ENCODE measurements at places on chromosomes 3 and 15. TPM values are rescaled to one million over a fixed set of nuclear protein-coding genes. Genes with fewer than 3 reads are reported as not detected.

The GABRR3 gene
- polyA plus RNA-seq = not detected

The ASB14 gene
- polyA plus RNA-seq = not detected

The BLOC1S6 gene
- 10.8 TPM for polyA plus RNA-seq

The ANKRD63 gene
- not detected for polyA plus RNA-seq

The MAP1A gene
- polyA plus RNA-seq = 1.1 TPM

The TMC3 gene
- not detected for polyA plus RNA-seq

The NXPE3 gene
- 22.0 TPM for polyA plus RNA-seq

GRCh38 chr3:97979610-97980009 lies 7.4 kb upstream of the RIOX2 start:
- no peak for DNase-seq

DNA sequence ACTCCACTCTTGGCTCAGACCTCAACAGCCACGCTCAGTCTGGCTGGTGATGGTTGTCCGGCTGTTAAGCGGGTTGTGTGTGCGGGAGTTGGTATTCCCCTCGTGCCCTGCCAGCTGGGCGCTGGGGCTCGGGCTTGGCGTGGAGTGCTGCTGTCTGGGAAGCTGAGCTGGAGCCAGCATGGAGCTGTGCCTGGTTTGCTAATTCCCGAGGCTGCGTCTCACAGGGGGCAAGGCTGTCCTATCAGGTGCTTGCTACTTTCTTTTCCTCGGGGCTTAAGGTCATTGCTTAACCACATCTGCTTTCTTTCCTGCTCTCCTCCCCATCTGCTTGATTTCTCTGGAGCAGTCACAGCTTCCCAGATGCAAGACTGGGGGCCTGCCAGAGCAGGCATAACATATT lies 29.9 kb downstream of the PDIA5 start:
- DNase-seq = no peak

DNA sequence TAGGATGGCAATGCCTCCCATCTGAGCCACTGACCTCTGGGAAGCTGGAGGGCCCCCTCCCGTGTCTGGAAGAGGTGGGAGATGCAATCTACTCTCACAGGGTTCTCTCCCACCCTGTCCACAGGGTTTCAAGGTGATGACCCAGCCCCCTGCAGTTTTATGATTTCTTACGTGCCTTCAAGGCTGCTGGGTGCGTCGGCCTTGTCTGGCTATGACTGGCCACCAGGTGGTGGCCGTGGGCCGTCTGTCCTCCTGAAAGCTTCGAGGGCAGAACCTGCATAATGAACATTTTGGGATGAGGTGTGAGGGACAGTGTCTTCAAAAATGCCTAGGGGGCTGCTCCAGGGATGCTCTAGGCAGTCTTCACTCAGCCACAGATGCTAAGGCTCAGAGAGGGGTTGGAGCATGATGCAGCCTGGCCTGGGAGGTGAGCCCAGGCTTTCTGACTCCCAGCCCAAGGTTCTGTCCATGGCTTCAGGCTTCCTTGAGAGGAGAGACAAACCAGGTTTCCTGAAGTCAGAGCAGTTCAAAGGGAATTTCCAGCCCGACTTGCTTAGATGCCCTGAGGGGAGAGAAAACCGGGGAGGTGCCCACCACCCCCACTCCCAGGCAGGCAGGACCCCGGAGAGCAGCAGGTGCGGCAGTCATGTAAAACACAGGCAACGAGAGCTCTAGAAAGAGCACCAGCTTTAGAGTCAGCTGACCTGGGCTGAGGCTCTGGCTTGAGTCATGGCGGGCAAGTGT lies 18.7 kb downstream of the ISG20 start:
- peak; percentile 55 for DNase-seq

DNA sequence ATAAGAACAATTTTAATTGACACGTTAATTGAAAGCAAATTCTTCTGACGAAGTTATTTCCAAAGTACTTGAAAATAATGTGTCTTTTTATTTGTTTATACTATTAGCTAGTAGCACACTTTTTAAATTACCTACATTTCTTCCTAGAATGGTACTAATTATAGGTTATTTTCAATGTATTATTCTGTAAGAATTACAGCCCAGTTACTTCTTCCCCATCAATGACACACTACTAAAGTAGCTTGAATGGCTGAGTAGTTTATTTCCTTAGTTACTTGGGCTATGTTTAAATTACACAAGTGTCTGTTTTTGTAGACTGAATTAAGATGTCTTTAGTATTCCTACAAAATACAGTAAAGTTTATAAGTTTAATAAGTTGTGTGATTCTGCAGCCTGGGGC lies 217.6 kb upstream of the IL12A start:
- no peak for DNase-seq

DNA sequence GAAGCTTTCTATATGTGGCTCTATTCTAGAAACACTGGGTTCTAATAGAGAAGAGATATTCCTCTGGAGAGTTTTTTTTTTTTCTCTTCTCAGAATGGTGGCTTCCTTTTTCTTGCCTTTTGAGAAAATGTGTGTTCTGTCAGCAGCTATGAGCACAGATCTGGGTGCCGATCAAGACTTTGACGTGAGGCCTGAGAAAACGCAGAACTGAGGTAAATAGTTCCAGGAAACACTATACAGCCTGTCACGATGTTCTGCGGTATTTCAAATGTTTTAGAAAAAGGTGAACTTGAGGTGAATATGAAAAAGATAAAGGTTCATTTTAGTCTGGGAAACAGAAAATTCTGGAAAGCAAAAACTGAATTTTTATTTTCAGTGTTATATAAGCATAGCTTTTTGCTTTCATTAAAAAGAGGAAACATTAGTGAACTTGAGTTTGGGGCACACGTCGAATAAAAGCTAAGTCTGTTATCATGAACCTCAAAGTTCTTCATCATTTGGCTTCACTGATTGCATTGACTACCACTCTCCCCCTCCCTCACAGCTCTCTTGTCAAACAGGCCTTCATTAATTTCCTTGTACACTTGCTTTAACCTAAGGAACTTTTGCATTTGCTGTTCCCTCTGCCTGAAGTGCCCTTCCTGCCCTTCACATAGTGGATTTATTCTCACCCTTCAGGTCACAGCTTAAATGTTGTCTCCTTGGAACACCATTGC lies 265.1 kb downstream of the NFKBIZ start:
- no peak for DNase-seq

GRCh38 chr15:23670970-23671369 lies 16.1 kb downstream of the NDN start:
- no peak for DNase-seq

DNA sequence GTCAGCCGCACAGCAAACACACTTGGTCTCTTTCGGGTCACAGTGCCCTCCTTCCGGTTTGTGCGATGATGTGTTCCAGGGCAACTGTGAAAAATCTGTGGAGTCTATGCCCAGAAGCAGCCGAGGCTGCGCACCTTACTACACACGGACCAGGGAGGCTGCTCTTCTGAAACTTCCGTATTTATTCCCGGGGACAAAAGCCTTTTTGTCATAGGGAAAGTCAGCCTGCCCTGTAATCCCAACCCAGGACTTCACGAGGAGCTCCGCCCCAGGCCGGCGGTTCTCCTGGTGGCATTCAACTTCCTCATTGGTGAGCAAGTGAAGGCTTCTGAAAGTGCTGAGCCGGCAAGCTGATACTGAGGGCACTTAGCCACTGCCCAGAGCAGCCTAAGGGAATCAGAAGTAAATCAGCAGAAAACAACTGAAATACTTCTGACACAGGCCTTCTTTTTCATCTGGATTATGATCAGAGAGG lies 126.5 kb downstream of the FMN1 start:
- DNase-seq = peak; percentile 73

GRCh38 chr3:138694287-138695007 lies 85.9 kb downstream of the FAIM start:
- DNase-seq = peak; percentile 88

DNA sequence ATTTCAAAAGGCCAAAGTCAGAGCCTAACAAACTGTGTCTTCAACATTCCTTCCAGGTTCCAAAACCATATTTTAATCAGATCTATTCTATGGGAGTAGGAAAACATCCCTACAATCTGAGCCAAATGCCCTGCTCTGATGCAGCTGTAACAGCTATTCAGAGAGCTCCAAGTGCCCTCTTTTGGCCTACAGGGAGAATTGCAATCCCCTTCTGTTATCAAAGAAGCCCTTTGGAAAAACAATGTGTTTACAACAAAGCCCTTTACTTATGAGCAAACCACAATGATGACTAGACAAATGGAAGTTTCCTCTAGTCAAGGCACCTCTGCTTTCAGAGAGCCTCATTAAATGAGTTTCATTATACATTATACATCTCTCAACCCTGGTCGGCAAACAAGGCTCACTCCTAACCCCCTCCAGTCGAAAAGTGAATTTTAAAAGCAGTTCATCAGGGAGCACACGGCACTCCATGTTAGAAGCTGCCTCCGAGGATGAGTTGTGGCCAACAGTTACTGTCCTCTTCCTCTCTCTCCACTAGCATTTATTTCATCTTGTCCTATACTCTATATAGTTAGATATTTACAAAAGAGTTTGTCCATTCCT lies 42.6 kb upstream of the TMCO5A start:
- DNase-seq = peak; percentile 42

DNA sequence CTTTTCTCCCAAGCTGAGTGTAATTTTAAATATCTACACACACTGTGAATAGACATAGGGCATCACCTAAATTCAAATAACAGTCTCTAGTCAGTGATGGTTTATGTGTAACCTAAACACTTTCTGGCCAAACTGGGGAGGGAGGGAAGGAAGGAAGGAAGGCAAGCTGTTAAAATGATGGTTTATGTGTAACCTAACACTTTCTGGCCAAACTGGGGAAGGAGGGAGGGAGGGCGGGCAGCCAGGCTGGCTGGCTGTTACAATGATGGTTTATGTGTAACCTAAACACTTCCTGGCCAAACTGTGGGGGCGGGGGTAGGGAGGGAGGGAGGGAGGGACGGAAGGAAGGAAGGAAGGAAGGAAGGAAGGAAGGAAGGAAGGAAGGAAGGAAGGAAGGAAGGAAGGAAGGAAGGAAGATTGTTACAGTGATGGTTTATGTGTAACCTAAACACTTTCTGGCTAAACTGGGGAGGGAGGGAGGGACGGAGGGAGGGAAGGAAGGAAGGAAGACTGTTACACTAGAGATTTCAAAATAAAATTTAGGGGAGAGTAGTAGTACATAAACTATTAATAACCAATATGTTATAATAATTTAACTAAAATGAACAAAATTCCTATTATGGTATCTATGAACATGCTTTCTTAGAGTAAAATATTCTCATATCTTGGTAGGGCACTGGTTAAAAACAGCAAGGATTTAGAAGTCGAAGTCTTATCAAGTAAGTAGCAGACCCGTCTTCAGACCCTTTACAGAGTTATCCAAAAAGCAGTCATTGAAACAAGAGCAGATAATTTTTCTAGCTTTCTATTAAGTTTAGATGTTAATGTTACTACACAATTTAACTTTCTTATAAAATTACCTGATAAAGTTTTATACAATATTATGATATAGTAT lies 148.1 kb downstream of the LMLN start:
- no peak for DNase-seq

GRCh38 chr15:35746121-35746520 lies 200.2 kb upstream of the DPH6 start:
- peak; percentile 60 for DNase-seq

DNA sequence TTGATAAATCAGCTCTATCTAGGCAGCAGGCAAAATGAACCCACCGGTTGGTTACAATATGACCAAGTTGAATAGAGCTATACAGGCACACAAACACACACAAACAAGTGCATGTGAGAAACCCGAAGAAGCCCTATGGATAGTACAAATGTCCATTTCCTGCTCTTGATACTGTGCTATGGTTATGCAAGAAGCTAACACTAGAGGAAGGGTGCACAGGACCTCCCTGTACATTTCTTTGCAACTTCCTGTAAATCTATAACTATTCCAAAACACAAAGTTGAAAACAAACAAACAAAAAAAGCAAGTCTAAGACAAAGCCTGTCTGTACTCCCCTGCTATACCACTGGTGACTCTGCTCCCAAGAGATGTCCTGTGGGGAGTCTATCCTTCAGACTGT lies 8.2 kb upstream of the FAM240A start:
- DNase-seq = no peak

GRCh38 chr3:43260412-43260811 lies 25.9 kb upstream of the SNRK start:
- no peak for DNase-seq

DNA sequence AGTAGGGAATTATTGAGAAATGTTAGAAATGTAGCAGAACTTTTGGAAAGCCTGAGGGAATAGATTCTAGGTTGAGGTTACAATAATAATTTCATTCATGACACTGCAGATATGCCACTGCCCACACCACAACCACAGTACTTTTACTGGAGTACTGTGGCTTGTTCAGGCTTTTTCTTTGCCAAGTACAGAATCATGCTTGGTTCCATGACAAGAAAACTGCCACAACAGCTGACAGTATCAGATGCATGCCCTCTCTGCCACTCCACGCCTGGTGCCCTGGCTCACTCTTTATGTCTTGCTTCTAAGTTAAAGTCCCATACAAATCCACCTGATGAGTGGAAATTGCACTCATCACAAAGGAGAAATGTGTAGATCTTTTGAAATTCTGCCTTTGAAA lies 398.6 kb downstream of the ZIC1 start:
- DNase-seq = no peak

DNA sequence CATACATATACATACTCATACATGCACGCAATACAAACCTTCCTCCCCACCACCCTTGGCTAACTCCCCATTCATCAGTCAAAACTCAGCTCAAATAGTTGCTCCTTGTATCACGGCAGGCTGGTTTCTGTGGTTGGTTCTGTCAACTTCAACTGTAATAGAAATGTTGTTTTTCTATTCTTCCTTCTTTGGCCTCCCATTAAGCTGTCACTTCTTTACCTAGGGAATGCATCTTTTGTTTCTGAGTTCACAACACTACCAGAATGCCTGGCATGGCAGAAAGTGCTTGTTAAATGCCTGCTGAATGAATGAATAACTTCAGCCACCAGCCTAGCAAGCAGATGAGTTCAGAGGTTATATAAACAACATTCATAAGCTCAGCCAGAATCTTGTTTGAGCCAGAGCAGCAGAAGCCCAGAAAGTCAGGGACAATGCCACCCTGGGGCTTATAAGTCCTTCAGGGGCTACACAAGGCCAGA lies 63.1 kb downstream of the B3GALNT1 start:
- DNase-seq = no peak

DNA sequence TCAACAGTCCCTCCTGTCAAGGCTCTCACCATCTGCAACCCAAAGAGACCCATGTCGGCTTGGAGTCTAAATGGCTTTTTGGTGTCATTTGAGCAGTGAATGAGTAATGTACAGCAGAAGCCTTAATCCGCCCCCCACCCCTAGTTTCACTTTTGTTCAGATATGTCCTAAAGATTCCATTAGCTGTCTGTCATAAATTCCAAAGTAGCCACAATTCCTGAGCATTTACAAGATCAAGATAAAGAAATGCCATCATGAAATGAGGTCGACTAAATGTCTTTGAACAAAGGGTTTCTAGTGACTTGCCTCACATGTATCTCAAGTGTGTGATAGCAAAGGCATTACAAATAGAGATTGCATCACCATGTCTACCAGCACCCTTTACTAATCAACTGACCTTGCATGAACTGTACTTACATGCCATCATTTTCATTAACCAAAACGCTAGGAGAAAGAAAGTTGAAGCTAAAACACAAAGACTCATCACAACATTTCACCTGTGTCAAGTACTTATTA lies 123.8 kb upstream of the PHLDB2 start:
- peak; percentile 93 for DNase-seq

DNA sequence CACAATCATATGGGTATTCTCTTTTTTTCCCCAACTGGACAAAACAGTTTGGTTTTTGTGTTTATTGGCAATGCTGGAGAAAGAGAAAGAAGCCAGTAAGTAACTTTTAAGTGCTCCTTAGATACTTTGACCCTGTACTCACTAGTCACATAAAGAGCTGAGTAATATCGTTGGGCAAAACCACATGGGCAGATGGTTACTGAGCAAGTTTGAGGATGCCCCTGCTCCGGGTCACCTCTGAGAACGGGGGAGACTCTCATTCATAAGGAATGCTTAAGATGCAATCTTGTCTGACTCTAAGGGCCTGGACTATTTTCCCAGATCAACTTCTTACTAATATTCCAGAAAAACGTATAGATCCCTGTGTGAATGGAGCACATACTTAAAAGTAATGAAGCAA lies 106.4 kb upstream of the SLC2A2 start:
- DNase-seq = peak; percentile 88
